ENCODE measurements at places on chromosomes 16 and 17.

- no peak for DNase-seq
Measured at GRCh38 chr17:40315678-40316570, 6.9 kb downstream of the RARA start.

GRCh38 chr16:7405166-7405565, 72.5 kb downstream of the RBFOX1 start:
- DNase-seq, result peak; percentile 83

DNA sequence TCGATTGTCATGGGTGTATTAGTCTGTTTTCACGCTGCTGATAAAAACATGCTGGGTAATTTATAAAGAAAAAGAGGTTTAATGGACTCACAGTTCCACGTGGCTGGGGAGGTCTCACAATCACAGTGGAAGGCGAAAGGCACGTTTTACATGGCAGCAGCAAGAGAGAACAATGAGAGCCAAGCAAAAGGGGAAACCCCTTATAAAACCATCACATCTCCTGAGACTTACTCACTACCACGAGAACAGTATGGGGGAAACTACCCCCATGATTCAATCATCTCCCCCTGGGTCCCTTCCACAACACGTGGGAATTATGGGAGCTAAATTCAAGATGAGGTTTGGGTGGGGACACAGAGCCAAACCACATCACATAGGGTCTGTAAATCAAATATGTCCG, 167.4 kb upstream of the XYLT1 start:
- no peak for DNase-seq

- no peak for DNase-seq
Measured at GRCh38 chr17:82237746-82238471, 9.1 kb downstream of the SLC16A3 start.

DNA sequence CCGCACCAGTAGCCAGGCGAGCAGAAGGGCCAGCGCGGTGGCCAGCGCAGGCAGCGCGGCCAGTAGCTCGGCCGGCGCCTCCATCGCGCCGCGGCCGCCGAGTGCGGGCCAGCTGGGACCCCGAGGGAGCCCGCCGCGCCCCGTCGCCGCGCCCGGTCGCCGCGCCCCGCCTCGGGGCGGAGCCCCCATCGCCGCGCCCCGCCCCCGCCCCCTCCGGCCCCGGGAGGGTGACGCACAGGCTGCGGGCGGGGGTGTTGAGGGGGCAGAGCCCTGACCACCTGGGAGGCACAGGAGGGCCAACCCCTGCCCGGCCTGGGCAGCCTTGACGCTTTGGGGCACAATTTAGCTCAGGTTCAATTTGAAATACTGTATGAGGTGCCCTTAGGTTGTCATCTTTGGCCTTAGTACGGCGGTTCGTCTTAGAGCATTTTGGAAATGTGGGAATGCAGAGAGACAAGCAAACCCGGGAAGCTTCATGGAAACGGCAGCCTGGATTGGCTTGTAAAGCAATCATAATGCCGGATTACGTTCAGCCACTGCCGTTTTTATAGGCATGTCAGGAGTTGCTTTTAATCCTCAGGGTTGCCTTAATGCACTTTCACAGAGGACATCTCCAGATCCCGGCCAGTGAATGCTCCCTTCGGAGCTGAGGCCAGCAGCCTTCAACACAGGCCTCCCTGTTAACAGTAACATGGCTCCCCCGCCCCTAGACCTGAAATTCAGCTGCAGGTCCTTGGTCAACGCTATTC, at the start of gene MXRA7:
Gene MXRA7 (minus strand): TSS at position 103 of the 749 bp plus-strand sequence. CDS start 19 bp downstream, at position 84.
- peak; percentile 83 for DNase-seq

DNA sequence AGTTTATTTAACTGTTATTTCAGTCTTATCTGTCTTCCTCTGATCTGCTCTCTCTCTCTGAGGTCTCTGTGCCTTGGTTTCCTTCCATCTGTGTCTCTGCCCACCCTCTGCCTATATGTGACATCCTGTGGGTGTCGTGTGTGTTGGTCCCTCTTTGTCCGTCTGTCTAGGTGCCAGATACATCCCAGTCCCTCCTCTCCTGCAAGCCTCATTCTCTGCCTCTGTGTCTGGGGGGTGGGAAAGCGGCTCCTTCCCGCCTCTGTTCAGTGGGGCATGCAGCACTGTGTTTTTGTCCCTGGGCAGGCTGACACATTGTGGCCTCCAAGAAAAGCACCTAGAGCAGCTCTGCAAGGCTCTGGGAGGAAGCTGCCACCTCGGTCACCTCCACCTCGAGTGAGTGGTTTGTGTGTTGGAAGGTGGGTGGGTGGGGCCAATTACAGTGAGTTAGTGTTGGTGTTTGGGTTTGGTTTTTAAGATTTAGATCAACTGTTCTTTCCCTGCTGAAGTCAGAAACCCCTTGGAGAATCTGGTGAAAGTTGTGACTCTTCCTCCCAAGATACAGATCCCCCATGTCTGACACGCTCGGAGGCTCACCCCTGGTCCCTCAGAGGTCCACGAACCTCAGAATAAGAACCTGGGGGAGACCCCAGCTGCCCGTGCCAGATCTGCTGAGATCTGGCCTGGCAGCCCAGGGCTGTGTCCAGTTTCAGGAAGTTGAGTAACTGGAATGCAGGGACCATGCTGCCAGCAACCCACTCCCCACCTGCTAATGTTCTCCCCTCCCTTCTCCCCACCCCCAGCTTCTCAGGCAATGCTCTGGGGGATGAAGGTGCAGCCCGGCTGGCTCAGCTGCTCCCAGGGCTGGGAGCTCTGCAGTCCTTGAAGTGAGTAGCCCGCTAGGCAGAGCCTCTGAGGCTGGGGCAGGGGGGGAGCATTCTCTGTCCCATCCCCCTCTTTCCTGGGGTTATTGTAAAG, 50.9 kb upstream of the CPNE2 start:
- no peak for DNase-seq

DNA sequence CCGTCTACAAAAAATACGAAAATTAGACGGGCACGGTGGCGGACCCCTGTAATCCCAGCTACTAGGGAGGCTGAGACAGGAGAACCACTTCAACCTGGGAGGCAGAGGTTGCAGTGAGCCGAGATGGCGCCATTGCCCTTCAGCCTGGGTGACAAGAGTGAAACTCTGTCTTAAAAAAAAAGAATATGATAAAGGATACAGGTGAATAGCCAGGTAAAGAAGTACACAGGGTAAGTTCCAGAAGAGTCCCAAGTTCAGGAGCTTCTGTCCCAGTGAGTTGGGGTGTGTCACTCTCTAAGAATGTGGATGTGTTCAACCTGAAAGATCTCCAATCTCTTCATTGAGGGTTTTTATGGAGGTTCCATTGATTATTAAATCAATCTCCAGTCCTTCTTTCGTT, 6.8 kb downstream of the TMC5 start:
- DNase-seq, result no peak

DNA sequence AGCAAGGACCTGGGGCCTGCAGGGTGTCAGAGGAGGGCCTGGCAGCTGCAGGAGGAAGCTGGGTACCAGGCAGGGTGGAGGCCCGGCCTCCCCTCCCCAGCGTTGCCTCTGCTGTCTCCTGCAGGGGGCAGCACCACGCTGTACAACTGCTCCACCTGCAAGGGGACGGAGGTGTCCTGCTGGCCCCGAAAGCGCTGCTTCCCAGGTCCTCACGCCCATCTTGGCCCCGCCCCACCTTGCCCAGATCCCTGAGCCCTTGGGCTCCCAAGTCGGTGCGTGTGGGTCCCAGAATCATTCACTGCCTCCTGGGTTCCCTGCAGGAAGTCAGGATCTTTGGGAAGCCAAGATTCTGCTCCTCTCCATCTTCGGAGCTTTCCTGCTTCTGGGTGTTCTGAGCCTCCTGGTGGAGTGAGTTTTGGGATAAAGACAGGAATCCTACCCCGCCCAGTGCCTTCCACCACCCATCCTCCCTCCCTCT, 1.2 kb downstream of the TMEM95 start:
- peak; percentile 87 for DNase-seq

DNA sequence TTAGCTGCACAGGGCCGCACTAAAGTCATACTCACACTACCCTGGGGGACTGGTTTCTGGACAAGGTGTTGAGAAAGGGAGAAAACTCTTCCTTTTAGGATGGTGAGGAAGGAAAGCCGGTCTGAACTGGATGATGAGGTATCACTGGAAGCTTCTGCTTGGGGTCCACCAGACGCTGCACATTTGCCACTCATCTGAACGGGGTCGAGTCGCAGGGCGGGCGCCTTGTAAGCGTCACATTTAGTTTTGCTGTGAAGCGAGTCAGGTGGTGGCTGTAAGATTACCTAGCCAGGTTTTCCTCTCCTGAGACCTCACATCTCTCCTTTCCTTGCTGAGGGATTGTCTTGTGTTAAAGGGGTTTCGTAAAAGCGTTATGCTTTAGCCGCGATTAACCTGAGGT, 2.3 kb downstream of the JPT2 start:
- DNase-seq, result no peak

GRCh38 chr17:66706851-66707450, 128.0 kb upstream of the CACNG5 start:
- no peak for DNase-seq

Measured in retina (tissue), 1 donor.